ENCODE measurements at places on chromosomes 6 and 20.

GRCh38 chr6:24032896-24033688, 92.9 kb upstream of the NRSN1 start:
- no peak for DNase-seq

DNA sequence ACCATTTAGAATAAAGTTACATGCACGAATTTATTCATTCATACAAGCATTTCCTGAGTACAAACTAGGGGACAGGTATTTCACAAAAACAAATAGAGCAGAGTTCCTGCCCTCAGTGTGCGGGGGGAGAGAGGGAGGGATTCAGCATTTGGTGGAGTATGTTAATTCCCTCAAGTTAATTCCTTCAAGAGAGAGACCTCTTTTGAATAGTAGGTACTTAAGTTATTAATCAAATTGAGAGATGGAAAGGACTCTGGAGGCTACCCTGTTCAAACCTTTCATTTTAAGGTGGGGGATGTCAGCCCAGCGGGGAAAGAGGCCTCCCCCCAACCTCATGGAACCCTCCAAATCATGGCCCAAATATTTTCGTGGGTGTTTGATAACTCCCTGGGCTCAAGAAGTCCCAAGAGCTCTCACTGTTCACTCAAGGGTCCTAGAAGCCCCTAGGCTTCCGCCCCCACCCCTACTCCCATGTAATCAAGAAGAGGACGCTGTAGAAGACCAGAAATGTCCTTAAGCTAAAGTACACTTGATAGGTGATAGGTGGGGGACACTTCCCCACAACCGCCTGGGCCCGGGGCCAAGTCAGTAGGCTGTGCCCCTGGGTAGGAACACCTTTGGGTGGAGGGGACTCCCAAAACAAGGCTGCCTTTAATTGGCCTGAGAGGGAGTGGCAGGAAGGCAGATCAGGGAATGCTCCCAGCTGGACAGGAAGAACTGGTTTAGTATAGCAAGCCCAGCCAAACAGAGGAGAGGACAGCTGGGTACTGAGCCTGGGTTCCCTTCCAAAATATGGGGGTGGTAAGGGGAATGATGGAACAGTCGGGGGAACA, 2.9 kb downstream of the SDC4 start:
- no peak for DNase-seq

DNA sequence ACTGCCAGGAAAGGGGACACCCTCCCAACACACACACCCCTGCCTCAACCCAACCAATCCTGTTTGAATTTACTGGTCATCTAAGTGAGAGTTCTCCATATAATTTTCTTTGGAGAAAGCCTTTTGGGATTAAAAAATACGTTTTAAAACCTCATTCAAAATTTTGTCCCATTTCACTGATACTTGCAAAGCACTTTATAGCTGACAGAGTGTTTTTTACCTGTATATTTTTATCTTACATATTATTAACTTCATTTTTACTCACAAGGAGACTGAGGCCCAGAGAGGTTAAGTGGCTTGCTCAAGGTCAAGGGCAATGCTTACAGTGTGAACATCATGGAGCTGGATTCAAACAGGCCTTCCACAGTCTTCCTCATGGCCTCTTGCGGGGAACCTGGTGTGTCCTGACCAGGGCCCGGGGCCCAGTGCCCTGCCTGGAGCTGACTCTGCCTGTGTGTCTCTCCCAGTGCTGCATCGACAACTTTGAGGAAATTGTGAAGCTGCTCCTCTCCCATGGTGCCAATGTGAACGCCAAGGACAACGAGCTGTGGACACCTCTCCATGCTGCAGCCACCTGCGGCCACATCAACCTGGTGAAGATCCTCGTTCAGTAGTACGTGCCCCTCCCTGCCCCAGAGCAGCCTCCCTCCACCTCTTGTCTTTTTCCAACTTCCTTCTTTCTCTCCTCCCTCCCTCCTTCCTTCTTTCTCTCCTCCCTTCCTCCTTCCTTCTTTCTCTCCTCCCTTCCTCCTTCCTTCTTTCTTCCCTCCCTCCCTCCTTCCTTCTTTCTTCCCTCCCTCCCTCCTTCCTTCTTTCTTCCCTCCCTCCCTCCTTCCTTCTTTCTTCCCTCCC, 30.9 kb upstream of the FAM83D start:
- DNase-seq = no peak

GRCh38 chr20:3101737-3102574, 17.4 kb upstream of the AVP start:
- DNase-seq = no peak

DNA sequence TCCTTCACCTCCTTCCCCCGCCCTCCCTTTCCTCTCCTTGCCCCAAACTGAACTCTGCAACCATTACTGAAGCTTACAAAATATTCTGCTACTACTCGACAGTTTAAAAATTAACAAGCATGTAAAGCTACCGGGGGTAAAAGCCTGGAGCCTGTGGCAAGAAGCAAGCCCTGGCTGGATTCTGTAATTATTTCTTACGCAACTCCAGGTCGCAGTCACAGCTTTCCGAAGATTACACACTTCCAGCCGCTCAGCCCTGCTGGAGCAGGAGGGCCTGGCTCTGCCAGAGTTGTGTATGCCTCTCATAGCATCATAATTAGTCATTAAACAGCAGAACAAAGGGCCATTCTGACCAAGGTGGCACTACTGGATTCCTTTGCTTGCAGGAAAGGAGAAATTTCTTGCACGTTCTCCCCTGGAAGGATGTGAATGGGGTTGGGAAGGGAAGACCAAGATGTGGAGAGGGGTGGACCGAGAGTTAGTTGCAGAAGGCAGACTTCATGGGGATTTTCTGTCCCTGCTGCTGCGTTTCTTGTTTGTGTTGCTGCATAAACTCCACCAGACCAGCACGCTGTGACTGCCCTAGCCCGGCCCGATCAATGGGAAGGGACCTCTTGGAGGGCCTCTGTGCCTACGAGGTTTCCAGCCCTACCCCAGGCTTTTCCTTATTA, 23.6 kb downstream of the FOXQ1 start:
- DNase-seq = no peak

GRCh38 chr6:25103603-25104002, 167.8 kb upstream of the RIPOR2 start:
- no peak for DNase-seq

- no peak for DNase-seq
These were observed 63.2 kb downstream of the PYGB start for GRCh38 chr20:25310921-25311728.

- DNase-seq = no peak
These were observed 1.4 kb downstream of the MTCL3 start for GRCh38 chr6:127517693-127518092.

DNA sequence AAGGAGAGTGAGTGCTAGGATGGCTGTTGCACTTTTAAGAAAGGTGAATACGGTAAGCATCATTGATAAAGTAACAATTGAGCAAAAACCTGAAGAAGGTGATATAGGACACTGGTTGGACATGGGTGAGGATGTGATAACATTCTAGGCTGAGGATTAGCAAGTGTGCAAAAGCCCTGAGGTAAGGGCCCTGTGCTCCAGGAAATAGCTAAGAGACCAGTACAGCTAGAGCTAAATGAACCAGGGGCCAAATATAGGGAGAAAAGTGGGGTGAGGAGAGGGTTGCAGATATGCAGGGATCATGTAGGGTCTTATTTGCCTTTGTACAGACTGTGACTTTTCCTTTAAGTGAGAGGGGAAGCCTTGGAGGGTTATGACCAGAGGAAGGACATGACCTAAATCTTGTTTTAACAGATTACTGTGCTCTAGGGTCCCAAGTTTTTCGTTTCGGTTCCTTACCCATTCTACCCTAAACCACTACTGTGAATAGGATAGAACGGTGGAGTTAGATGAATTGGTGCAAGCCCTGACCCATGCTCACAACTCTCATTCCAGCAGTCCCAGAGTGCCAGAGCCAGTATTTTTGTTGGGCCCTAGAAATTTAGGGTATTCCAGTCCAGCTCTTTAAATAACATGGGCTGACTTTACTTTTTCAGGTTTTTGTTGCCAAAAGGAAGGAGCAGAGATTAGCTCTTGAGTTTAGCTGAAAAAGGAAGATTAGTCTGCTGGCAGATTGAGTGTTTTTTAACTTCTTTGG, 10.7 kb downstream of the MAPK14 start:
- DNase-seq = no peak

GRCh38 chr6:42241915-42242314, 24.3 kb upstream of the MRPS10 start:
- no peak for DNase-seq

DNA sequence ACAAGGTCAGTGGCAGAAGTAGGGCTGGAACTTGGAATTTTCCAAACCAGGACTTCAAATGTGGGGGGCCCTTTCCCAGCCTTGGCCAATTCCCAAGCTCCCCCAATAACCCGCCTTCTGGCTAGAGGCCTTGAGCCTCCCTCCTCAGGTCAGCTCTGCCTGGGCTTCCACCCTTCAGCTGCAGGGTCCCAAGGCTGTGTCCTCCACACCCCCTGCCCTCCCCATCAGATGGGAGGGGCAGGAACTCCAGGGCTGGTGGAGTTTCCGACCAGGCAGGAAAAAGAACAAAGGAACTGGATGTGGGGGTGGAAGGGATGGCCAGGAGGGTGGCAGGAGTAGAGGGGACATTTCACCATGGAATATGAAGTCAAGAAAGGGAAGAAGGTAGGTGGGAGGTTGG, at the start of gene CCM2L:
CCM2L (plus strand) TSS at position 338 of the 400 bp plus-strand sequence; CDS start at position 355, 17 bp downstream.
- DNase-seq = no peak

Data from naive B cell (primary cell).